CD4-positive, alpha-beta T cell treated with Interleukin-12 subunit alpha and Interleukin-12 subunit beta, for 1 hour (primary cell): ENCODE measurements at places on chromosomes 11 and 22.

DNA sequence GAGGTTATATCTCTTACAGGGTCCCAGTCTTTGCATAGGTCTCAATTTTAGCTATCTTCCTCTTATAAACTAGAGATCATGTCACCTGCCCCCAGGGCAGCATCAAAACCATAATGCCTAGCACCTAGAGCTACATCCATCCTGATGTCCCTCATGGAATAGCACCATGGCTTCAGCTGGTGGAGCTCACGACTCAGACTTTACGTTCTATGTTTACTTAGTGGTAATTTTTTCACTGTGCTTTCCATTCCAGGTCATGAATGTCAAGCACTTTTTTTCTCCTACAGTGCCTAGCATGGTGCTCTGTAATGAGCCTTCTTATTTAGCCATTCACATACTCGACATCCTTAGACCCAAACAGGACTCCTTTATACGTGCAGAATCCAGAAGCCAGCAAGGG, 58.4 kb downstream of the RPUSD4 start:
- DNase-seq, result no peak

DNA sequence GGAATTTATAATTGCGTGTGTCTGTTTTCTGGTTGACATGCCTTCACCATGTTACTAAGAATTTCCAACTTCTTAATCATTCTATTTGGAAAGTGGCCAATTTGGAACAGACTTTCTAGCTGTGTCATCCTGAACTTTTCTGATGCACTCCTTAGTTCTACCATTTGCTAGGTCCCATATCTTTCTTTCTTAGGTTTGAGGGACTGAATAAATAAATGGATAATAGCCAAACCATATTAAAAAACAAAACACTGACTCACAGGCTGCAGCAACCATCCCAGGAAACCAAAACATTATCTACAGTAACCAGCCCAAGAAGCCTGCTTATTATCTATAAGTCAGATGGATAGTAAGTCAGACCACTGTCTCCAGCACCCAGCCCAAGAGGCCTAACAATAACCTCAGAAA, 57.5 kb upstream of the PLET1 start:
- DNase-seq, result no peak

- no peak for DNase-seq
Observed at GRCh38 chr11:129131316-129131715, 60.8 kb downstream of the ARHGAP32 start.

DNA sequence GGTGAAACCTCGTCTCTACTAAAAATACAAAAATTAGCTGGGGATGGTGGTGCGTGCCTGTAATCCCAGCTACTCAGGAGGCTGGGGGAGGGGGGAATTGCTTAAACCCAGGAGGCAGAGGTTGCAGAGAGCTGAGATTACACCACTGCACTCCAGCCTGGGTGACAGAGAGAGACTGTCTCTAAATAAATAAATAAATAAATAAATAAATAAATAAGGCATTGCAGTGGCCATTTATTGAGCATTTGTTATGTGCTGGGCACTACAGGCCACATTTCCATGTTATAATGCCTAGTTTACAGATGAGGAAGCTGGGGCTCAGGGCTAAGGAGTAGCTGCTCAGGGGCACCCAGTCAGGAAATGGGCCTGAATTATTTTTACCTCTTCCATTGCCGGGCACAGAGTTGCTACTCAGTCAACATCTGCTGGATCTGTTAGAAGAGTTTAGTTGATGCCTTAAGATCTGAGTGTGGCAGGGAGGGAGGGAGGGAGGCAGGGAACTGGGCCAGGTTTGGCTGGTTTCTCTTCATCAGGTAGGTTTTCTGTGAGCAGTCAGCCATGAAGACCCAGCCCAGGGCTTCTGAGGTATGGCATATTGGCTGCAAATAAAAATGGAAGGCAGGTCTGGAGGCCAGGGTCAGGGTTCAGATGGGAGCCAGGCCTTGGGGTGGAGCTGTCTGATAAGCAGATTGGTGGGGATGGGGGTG, 5.6 kb downstream of the PVALB start:
- no peak for DNase-seq

GRCh38 chr11:4041731-4042391, 52.7 kb upstream of the RRM1 start:
- DNase-seq, result no peak

DNA sequence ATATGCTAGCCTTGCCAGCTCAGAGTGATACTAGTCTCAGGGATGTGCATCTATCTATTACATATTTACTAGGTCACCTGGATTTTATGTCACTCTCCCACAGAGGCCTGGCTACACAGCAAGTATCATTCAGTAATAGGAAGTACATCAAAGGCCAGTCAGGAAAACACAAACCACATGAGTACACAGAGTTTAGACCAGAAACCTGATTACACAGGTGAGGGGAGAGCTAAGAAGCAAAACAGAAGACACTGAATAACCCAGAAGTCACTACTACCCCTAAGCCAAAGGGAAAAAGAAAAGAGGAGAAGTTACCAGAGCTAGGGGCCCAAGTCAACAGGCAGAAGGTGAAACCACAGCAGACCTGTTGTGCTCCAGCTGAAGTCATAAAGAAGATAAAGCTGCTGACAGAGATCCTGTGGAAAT, 13.3 kb downstream of the LPXN start:
- peak; percentile 33 for DNase-seq

GRCh38 chr11:6323291-6323905, 3.1 kb upstream of the CAVIN3 start:
- no peak for DNase-seq

GRCh38 chr11:77269484-77270123, 31.9 kb downstream of the GDPD4 start:
- no peak for DNase-seq

DNA sequence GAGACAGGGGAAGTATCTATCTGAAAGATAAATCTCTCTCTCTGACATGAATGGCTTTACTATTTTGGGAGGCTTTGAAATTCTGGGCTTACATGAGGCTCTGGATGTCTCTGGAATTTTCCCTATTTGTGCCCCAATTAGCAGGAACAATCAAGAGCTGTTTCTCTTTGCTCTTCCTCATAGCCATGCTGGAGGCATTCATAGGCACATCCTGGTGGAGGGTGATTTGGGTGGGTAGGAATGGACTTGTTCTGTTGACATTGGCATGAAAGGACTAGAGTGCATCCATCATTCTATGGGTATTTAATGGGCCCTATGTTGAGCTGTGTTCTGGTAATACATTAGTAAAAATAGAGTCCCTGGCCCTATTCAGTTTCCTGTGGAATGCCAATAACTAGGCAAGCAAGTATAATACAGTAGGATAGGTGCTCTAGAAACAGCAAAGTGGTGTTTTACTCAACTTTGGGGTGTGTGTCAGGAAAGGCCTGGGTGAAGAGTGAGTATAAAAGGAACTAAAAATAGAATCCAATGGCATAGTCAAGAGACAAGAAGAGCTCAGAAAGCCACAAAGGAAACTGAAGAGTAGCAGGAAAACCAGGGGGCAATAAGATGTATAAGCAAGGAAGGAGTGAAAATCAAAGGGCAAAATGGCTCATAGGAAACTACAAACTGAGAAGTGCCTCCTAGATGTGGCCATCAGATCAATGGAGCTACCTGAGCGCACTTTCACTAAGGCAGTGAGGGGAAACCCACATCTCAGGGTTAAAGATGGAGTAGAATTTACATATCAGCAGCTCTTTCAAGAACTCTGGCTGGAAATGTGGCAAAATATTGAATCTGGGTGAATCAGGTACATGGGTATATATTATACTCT, 45.0 kb downstream of the CWC15 start:
- DNase-seq, result no peak

DNA sequence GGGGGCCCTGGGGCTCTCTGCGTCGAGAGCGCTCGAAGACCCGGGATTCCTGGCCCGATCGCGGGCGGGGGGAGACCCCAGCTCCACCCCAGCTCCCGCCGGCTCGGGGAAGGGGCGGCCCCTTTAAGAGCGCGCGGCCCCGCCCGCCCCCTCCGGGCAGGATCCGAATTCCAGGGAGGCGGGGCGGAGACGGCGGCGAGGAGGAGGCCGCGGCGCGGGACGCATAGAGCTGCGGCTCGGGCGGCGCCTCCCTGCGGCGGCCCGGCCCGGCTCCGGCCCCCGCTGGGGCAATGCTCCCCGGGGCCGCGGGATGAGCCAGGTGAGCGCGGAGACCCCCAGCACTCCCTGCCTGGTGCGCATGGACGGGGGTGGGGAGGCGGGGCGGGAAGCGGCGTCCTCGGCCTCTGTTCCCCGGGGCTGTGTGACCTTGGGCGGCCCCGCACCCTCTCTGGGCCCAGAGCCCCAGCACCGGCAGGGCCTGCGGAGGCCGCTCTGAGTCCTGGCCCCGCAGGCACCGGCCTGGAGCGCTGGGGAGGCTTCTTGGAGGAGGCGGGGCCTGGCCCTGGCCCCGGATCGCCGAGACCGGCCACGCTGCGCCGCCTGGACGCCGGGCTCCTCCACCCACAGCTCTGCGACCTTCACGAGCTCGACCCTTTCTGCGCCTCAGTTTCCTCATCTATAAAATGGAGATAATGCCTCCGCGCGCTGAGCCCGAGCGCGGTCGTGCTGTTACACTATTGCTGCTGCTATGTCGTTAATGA, 565 bp downstream of the GAS2L1 start:
- DNase-seq, result peak; percentile 34
